ENCODE measurements at places on chromosomes 16 and 17. TPM values are rescaled to one million over a fixed set of nuclear protein-coding genes. Genes with fewer than 3 reads are reported as not detected.

- no peak overlapping the region for H3K27ac ChIP-seq
- H3K4me1 ChIP-seq = no peaks in the 10 kb centered on the region
- no peak overlapping the region for H3K4me3 ChIP-seq
- H3K27me3 ChIP-seq = no peaks in the 10 kb centered on the region
Measured at GRCh38 chr16:85768199-85768598, 17.3 kb upstream of the C16orf74 start.

DNA sequence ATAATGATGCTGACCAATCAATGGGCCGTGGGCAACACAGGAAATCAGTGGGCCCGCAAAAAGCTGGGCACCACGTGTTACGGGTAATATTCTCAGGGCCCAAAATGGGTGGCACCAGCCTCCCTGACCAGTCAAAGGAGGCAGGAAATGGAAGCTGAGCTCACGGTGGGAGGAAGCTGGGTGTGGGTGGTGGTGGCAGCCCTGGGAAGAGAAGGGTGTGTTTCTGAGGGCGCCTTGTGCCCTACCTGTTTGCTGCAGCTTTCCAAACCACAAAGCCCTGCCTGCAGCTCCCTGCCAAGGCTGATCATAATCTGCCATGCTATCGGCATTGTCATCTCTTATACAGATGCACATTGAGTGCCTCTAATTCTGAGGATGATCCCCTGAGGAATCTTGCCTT, 457.9 kb downstream of the SLC39A11 start:
- no peaks in the 10 kb centered on the region for H3K27me3 ChIP-seq
- H3K4me3 ChIP-seq = no peak overlapping the region
- no peaks in the 10 kb centered on the region for H3K36me3 ChIP-seq
- no peaks in the 10 kb centered on the region for H3K4me1 ChIP-seq

The GPR179 gene
- total RNA-seq = 0.40 TPM

GRCh38 chr16:65154321-65154720, 32.5 kb upstream of the CDH11 start:
- no peaks in the 10 kb centered on the region for H3K36me3 ChIP-seq
- H3K4me1 ChIP-seq = no peaks in the 10 kb centered on the region
- H3K4me3 ChIP-seq = no peak overlapping the region
- H3K27ac ChIP-seq = no peak overlapping the region

DNA sequence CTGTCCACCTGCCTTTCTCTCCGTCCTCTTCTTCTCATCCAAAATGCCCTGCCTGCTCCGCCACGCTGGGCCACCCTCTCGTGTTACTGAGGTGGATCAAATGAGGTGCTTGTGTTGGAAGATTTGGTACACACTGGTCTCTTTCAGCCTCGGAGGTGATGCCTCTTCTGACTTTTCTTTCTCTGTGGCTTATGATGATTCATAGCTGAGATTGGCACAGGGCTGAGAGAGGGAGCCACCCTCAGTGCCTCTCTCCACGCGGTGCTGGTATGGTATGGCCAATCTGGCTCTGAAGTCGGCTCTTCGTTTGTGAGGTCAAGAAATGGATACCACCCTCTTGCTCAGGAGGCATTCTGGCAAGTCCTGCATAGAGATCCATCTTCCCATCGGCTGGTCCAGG, 82.4 kb downstream of the PLCG2 start:
- DNase-seq = no peak
- H3K4me3 ChIP-seq = no peak overlapping the region
- no peaks in the 10 kb centered on the region for H3K4me1 ChIP-seq
- H3K27ac ChIP-seq = no peak overlapping the region
- H3K27me3 ChIP-seq = no peaks in the 10 kb centered on the region

- no peak overlapping the region for H3K4me3 ChIP-seq
- H3K27me3 ChIP-seq = no peaks in the 10 kb centered on the region
- no peaks in the 10 kb centered on the region for H3K36me3 ChIP-seq
Measured at GRCh38 chr16:11640987-11641817, 27.1 kb upstream of the SNN start.

GRCh38 chr16:75486676-75487313, 8.4 kb downstream of the CHST6 start:
- no peaks in the 10 kb centered on the region for H3K36me3 ChIP-seq
- H3K27ac ChIP-seq = no peak overlapping the region
- no peaks in the 10 kb centered on the region for H3K4me1 ChIP-seq
- H3K27me3 ChIP-seq = no peaks in the 10 kb centered on the region
- DNase-seq = no peak
- H3K4me3 ChIP-seq = no peak overlapping the region

DNA sequence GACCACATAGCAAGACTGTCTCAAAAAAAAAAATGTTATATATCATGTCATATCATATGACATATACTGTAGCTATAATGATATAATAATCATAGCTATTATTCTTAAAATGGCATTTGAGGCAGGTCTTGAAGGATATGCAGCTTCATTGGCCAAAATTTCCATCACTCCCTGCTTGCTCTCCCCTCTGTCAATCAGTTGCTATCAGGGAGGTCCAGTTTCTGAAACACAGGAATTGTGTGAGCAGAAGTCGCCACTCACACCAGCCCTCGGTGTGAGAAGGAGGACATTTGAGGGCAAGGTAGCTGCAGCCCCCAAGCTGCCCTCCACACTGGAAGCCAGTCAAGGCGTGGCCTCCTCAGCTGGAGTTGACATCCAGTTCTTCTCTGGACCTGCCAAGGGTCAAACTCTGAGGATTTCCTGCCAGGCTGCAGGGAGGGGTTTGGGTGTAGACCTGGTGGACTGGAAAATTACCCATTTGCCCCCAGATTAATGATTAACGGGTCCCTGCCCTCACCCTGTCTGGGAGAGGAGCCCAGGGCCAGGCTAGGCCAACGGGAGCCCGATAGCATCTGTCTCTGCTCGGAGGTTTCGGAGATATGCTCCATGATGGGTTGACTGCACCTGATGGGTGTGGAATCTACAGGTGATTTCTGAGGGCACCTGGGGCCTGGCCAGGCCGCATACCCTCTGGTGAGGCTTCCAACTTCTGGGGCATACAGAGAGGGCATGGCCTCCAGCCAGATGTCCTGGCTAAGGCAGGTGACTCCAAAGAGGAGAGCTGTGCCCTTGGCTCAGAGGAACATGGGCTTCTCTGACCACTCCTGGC, 18.8 kb downstream of the WNT9B start:
- no peak for DNase-seq
- no peaks in the 10 kb centered on the region for H3K27me3 ChIP-seq
- H3K36me3 ChIP-seq = no peaks in the 10 kb centered on the region
- H3K4me1 ChIP-seq = no peaks in the 10 kb centered on the region
- no peak overlapping the region for H3K4me3 ChIP-seq
- no peak overlapping the region for H3K27ac ChIP-seq

The SCNN1G gene
- total RNA-seq = 11.1 TPM

The DRC3 gene
- total RNA-seq = 4.5 TPM

GRCh38 chr17:56185491-56186221, 32.4 kb downstream of the ANKFN1 start:
- no peaks in the 10 kb centered on the region for H3K27me3 ChIP-seq
- no peak overlapping the region for H3K4me3 ChIP-seq
- no peaks in the 10 kb centered on the region for H3K36me3 ChIP-seq
- no peak for DNase-seq
- H3K27ac ChIP-seq = no peak overlapping the region

The RBFOX1 gene
- total RNA-seq = 1.5 TPM

The PRDM7 gene
- total RNA-seq = 0.28 TPM

The ARHGAP23 gene
- 204 TPM for total RNA-seq

GRCh38 chr17:62888148-62888547, 77.9 kb upstream of the TANC2 start:
- H3K4me1 ChIP-seq = no peaks in the 10 kb centered on the region
- no peaks in the 10 kb centered on the region for H3K27me3 ChIP-seq
- H3K4me3 ChIP-seq = no peak overlapping the region
- no peak for DNase-seq
- no peak overlapping the region for H3K27ac ChIP-seq

- H3K27ac ChIP-seq = no peak overlapping the region
- DNase-seq = peak; percentile 19
- no peaks in the 10 kb centered on the region for H3K4me1 ChIP-seq
- no peaks in the 10 kb centered on the region for H3K36me3 ChIP-seq
Measured at GRCh38 chr17:10875984-10876555, 38.2 kb upstream of the PIRT start.

GRCh38 chr16:76583466-76583865, 306.3 kb downstream of the CNTNAP4 start:
- no peaks in the 10 kb centered on the region for H3K36me3 ChIP-seq
- no peaks in the 10 kb centered on the region for H3K27me3 ChIP-seq
- H3K27ac ChIP-seq = no peak overlapping the region
- DNase-seq = peak; percentile 12
- no peaks in the 10 kb centered on the region for H3K4me1 ChIP-seq

The DNAH2 gene
- total RNA-seq = 0.09 TPM

- no peak overlapping the region for H3K4me3 ChIP-seq
- no peaks in the 10 kb centered on the region for H3K4me1 ChIP-seq
- H3K27me3 ChIP-seq = no peaks in the 10 kb centered on the region
- no peak overlapping the region for H3K27ac ChIP-seq
- no peak for DNase-seq
- H3K36me3 ChIP-seq = no peaks in the 10 kb centered on the region
Measured at GRCh38 chr16:66596986-66597848, 7.3 kb upstream of the CMTM3 start.

DNA sequence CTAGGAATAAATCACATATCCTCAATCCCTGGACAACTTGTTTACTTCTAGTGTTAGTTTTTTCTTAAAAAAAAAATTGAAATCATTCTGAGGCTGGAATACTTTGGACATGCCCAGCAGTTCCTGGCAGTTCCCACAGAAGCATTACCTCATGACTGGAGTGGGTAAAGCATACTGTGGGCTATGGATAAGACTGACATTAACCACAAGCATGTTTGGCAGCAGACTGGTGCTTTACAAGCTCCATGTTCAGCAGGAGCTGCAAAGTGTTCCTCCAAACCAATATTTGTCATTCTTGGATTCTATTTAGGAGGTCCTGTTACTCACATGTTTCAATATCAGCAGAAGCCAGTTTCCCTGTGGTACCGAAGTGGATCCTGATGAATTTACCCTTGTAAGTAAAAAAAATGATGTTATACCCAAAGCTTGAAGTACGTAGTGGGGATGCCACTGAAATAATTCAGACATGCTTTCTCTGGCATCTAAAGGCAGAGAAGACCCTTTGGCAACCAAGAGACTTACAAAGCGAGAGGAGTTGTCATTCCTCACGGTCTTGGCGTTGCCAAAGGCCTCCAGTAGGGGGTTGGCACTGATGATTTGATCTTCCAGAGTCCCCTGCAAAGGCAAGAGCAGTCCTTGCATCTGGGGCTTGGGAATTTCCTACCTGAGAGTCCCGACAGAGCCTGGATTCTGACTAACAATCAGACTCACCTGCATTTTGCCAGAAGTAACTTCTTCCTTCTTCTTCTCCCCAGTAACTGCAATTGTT, 4.9 kb downstream of the MYH1 start:
- H3K27ac ChIP-seq = no peak overlapping the region
- no peak overlapping the region for H3K4me3 ChIP-seq
- no peaks in the 10 kb centered on the region for H3K36me3 ChIP-seq
- DNase-seq = peak; percentile 22
- H3K4me1 ChIP-seq = no peaks in the 10 kb centered on the region

The BRICD5 gene
- 26.2 TPM for total RNA-seq

The PITPNM3 gene
- total RNA-seq = 5.3 TPM

The SF3B3 gene
- total RNA-seq = 98.4 TPM

- no peak for DNase-seq
- no peaks in the 10 kb centered on the region for H3K4me1 ChIP-seq
- H3K36me3 ChIP-seq = no peaks in the 10 kb centered on the region
- H3K27me3 ChIP-seq = no peaks in the 10 kb centered on the region
- no peak overlapping the region for H3K4me3 ChIP-seq
Measured at GRCh38 chr16:85594978-85595661, 18.0 kb upstream of the GSE1 start.

The SCPEP1 gene
- total RNA-seq = 182 TPM
